H7 (cell line): ENCODE measurements at places on chromosomes 7 and 10.

DNA sequence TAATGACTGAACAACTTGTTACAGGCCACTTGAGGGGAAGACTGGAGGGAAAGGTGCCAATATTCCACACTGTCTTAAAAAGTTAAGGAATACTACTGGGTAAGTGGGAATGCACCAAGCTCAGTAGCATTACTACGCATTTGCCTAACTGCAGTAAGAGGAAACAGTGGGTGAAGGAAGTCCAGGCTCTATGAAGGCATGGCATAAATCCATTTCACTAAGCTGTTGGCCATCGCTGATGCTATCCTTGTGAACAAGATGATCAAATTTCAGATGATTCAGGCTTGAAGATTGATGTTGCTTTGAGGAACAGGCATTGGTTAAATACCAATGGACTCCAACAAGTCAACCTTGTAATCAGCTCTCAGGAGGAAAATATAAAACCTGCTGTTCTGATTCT, 44.2 kb upstream of the TES start:
- no peak for DNase-seq

GRCh38 chr7:150947241-150947745, 30.8 kb downstream of the KCNH2 start:
- DNase-seq: peak; percentile 82

- no peak for DNase-seq
Measured at GRCh38 chr7:71486856-71487628, 355.1 kb downstream of the GALNT17 start.

DNA sequence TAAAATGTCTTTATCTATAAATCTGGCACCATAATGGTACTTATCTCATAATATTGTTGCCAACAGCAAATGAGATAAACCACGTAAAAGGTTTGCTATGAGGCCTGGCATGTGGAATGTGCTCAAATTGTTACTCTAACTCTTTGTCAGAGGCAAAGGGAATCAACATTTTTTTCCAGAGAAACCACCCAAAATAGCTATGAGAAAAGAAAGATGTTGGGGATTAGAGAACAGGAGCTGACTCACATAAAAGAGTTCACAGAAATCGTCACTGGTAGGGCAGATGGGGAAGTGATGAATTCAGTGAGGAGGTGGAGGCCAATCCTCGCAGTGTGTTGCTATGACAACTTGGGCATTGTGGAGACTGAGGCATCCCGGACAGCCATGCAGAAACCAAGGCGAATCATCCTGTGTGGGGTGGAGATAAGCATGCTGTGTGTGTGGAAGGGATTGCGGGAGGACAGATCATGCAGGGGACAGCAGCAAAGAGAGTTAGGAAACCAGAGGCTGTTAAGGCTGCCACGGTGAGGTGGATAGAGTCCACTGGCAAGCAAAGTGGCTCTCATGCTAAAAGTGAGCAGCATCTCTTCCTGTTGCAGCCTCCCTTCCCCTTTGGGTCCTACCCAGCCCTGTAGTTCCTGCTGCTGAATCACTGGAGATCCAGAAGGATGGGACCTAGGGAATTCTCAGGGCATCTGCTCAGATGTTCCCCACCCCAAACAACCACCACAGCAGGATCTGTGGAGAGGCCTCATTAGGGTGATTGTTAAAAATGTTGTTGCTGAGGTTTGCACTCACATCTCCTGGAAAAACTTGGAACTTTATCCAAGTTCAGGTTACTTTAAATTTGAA, 103.9 kb downstream of the CUBN start:
- no peak for DNase-seq

- DNase-seq: no peak
Measured at GRCh38 chr10:129411772-129412171, 55.3 kb upstream of the MGMT start.

DNA sequence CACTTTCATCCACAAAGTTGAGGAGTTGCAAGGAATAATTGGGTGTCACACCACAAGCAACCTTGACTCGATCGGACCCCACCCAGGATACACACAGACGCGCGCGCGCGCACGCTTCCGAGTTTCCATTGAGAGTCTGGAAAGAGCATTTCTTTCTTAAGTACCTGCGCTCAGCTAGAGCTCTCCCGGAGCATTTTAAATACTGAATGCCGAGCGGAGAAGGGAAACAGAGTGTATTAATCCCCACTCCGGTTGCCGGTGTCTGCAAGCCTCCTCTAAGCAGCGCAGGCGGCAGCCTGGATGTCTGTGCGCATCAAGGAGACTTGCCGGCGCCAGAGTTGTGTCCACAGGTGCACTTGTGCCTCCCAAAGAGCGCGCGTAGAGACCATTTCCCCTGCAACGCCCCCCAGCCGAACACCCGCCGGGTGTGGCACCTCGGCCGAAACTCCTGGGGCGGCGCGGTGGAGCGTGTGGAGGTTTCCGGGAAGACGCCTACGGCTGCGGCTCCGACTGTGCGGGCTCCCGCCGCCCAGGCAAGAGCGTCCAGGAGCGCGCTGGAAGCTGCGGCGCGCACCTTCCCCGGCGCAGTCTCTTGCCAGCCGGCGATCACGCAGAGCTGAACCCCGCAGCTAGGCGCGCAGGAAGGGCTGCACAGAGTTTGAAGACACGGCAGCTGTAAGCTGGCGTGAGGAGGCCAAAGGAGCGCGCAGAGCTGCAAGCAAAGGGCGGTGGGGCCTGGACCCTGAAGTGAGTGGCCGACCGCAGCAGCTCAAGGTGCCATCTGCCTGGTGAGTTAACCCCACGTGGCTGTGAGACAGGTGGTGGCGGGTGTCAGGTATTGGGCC, 1.1 kb upstream of the FEZF1 start:
- DNase-seq: peak; percentile 73

DNA sequence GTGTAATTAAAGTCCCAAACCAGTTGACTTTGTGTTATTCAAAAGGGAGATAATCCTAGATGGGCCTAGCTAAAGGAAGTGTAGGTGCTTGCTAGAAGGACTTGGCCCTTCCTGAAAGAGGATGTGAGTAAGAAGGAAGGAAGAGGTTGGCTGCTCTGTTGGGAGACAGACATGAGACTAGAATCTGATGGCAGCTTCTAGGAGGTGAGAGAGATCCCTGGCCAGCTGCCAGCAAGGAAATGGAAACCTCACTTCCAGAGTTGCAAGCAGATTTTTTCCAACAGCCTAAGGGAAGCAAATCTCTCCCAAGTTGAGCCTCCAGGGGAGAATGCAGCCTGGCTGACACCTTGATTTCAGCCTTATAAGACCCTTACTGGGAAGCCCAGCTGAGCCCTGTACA, 368.4 kb upstream of the ZMIZ1 start:
- no peak for DNase-seq

DNA sequence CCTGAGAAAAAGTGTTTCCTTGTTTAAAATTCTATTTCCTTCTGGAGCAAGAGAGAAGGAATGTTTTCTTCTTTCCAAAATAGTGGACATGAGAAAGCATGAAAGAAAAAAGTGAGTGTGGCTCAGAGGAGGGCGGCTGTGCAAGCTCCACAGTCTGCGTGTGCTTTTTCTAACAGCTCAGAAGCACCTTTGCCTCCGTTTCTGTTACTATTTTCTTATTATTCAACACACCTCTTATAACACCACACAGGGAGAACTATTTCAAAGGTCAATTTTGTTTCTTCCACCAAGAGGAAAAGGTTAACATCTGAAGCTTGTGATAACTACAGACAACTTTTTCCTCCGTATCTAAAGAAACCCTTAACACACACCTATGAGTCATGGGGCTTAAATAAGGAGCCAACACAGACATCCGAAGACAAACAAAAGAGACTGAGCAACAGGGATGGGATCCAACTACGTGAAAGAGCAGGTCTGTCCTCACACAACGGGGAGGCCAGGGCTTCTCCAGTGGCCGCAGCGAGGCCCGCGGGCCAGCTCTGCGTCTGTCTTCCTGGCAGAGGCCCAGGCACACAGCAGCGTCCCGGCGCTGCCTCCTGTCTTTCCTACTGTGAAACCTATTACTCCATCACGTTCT, 36.2 kb upstream of the NCAPG2 start:
- no peak for DNase-seq

DNA sequence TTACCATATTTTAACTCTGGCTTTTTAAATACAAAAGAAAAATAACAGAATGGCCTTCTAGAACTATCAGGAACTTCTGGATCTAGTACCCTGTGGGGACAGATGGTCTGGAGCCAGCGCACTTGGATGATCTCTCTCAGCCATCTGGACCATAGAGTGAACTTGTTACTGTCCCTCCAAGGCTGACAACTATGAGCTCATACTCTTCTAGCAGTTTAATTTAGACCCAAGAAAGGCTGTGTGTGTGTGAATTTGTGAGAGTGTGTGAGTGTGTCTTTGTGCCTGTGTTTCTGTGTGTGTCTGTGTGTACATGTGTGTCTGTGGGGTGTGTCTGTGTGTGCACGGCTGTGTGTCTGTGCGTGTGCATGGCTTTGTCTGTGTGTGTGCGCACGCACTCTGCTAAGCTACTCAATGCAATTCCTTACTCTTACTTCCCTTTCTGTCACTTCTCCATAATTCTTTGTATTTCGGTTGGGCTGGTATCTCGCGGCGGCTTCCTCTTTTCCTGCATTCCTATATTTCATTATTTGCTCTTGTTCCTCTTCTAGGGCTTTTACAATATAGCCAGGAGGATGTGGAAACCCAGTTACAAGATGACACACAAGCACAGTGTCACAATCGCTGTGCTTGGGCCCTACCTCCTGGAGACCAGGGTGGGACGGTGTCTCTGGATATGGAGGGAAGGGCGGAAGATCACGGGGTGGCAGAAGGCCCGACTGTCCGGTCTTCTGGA, 51.9 kb downstream of the IKZF1 start:
- DNase-seq: no peak

DNA sequence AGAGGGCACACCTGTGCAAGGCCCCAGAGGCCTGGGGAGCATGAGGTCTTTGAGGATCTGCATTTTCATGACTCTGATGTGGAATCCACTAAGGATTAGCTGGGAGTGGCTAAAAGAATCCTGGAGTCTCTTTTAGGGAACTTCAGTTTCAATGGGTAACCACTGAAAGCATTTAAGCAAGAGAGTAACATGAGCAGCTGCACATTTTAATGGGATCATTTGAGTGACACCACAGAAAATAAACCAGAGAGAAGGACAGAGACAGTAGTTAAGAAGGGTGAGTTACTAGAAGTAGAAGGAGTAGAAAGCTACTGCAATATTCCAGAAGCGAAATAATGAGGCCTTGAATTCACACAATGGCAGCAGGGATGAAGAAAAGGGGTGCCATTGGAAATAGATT, 5.2 kb downstream of the GOT1 start:
- DNase-seq: no peak

DNA sequence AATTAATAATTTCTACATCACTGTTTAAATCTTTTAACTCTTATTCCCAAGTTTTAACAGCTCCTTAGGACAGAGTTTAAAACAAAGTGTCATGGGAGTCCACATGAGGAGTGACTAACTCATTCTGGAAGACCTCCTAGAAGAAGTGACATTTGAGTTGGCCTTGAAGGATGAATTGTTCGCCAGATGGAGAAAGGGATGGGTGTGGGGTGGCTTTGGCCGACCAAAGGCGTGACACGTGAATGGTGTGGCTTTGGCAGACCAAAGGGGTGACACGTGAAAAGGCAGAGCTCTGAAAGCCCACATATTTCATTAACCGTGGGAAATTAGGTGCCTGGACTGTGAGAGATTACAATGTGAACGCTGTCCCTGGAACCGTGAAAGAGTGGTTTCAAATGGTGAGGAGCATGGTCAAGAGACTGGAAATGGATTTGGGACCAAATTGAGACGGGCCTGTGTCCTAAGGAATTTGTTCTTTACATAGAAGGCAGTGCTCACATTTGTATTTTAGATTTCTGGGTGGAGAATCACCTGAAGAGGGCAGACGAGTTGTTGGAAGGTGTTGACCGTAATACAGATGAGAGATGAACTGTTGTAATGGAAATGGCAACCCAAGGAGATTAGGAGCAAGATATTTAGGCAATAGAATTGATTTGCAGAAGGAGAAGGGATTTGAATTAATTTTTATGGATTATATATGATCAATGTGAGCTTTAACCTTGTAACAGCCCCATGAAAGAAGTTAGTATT, 228.1 kb downstream of the BICC1 start:
- no peak for DNase-seq

- DNase-seq: no peak
Measured at GRCh38 chr7:83613232-83613631, 35.7 kb downstream of the SEMA3E start.

DNA sequence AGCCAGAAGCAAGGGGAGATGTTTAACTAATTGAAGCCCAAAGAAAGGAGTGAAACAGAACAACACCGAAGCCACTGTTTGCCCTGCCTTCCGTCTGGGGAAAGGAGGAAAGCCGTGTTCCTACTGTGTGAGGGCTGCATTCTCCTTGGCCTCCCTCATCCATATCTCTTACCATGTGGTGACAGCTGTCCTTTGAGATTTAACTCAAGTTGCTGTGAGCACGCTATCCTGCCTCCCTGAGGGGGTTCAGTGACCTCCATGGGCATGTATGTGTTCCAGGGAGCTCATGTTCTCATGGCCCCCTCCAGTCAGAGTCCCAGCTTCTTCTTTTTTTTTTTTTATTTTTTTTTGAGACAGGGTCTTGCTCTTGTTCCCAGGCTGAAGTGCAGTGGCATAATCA, 26.2 kb upstream of the CRHR2 start:
- DNase-seq: no peak

DNA sequence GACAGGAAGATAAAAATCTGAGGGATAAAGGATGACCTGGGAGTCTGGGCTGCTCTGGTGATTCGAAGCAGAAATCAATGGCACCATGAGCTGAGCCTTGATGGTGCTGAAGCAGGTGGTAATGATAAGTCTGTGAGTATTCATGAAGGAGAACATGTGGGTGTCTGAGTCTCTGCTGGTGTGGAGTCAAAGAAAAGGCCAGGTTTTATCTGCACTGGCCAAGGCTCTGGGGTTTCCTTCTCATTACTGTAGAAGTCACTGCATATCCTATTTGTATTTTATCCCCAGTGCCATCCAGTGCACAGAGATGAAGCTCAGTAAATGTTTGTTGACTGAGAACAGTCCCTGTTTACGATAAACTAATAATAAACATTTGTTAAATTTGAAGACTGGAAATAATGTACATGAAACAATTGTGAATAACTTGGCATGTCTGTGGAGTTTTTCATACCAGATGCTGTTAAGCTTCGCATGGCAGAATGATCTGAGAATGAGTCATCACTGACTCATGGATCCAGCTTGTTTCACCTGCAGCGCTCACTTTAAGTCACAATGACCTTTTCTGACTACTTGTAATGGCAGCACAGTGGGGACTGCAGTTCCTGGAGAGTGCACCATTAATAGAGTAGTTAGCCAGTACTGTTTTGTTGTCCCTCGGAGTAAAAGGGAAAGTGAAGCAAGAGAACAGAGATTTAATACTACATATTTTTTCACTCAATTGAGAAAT, 538.5 kb downstream of the HTR7 start:
- peak; percentile 49 for DNase-seq

GRCh38 chr10:64283621-64284020, 762.4 kb downstream of the REEP3 start:
- no peak for DNase-seq

- DNase-seq: no peak
Measured at GRCh38 chr7:127870231-127870907, 160.9 kb downstream of the LRRC4 start.

- DNase-seq: no peak
Measured at GRCh38 chr7:138049505-138050116, 26.6 kb upstream of the AKR1D1 start.
